ENCODE measurements at places on chromosomes 1 and 21. TPM values are rescaled to one million over a fixed set of nuclear protein-coding genes. Genes with fewer than 3 reads are reported as not detected.

DNA sequence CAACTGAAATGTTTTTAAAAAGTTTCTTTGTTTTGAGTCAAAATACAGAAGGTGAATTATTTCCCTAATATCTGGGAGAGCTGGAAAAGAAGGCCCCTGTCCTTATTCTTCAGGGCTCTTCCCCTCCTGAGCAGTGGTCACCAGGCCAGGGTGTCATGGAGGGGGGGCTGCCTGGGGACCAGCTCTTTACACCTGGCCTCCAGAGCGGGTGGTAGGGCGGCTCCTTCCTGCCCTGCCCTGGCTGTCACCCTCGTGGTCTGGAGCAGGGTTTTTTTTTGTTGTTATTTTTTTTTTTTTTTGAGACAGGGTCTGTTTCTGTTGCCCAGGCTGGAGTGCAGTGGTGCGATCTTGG, 6.6 kb downstream of the SKI start:
- no peak for DNase-seq

DNA sequence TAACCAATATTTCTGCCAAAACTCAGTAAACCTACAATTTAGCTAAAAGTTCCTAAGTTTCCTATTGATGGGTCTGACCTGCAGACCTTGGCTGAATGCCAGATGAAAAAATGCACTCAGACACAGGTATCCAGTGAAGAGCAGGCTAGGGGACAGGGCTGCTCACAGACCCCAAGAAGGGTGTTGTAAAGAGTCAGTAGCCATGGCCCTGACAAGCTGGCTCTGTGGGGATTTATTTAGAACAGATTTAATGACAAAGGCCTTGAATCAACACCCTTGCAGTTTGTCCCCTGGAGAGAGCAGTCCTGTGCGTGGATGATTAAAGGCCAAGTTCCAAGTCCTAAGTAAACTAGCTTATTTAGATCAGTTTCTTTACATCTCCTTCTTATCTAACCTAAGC, 1243.2 kb upstream of the ADGRL4 start:
- DNase-seq, result no peak

DNA sequence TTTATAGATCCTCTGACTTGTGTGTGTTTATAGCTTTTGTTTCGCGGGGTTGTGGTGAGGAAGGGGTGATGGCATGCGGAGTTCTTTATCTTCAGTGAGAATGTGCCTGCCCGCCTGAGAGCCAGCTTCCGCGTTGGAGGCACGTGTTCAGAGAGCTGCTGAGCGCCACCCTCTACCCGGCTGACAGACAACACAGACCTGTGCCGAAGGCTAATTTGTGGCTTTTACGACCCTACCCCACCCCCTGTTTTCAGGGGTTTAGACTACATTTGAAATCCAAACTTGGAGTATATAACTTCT, 14.4 kb upstream of the CD101 start:
- no peak for DNase-seq

Gene PYHIN1
- 2.1 TPM for total RNA-seq

DNA sequence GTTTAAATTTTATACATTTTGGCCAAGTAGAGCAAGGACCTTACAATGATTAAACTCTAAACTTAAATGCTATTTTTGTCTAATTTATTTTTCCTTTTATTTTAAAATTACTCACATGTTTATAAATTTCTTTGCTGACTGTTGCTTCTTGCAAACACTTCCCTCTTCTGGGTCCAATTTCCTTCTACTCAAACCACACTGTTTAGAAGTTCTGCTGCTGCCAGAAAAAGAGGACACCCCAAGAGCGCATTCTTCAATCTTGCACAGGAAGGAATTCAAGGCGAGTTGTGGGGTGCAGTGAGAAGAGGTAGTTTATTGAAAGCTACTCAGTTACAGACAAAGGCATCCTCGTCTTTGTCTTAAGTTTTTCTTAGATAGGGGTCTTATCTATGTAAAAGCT, 88.5 kb upstream of the NEK7 start:
- no peak for DNase-seq

GRCh38 chr1:61138921-61139774, 56.8 kb downstream of the NFIA start:
- DNase-seq, result no peak

Gene CASQ1
- 10.5 TPM for total RNA-seq

GRCh38 chr1:112697781-112698201, 9.1 kb downstream of the RHOC start:
- DNase-seq, result no peak

DNA sequence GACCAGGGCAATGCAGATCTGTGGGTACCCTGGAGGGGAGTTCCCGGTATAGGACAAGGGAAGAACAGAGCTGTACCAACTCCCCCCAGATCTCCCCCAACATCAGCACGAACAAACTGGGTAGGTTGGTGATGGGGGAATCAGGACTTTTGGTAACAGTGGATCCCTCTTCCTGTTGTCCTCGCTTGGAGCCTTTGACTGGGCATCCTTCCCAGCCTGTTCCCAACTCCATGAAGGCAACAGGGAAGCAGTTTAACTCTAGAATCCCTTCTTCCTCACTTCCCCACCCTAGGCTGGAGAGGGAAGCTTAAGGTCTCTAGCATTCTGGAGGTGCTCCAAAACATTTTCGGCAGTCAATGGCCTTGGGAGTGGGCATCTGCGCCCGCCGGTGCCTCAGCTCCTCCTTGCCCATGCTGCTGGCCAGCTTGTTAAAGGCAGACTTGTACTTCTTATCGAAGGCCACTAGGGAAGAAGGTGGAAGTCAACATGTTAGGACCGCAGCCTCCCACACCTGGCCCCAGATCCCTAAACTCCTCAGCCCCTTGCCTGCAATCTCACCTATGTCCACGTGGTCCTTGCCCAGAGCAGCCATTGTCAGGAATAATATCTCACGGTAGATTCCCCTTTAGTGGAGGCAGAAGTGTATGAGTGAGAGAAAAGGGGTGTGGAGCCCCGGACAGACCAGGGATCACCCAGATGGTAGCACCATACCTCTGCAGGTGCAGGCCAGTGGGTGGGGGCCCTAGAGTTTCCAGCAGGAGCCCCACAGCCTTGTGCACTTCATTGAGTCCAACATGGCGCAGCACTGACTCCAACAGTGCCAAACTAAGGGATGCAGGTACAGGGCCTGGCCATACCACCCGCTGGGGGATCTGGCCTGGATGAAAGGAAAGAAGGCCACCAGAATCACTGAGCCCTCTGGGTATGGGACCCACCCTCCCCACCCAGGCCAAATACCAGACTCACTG, 7.5 kb upstream of the GATAD2B start:
- DNase-seq, result no peak

Gene WNT3A
- 0.21 TPM for total RNA-seq

Gene FALEC
- total RNA-seq, result not detected

- DNase-seq, result no peak
Observed at GRCh38 chr1:101200513-101200912, 36.3 kb upstream of the S1PR1 start.

- no peak for DNase-seq
Observed at GRCh38 chr1:47298025-47298699, 15.8 kb downstream of the STIL start.

DNA sequence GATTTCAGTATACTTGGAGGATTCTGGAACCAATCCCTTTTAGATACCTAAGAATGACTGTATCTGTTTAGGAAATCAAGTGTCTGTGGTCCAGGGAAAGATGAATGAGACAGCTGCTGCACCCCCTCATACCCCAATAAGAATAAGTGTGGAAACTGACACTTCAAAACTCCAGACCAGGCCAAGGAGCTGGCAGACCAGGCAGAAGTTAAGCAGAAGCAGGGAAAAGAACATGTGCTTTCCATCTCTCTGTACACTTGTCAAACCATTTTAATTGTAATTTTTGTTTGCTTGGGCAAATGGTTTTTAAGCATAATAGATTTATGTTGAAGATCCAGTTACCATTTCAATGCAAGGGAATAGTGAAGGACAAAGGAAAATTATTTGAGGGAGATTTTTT, 100.2 kb downstream of the GREM2 start:
- no peak for DNase-seq
